Coronary artery (tissue), 2 donors: ENCODE measurements at places on chromosomes 6 and 20.

- no peak for DNase-seq
Observed at GRCh38 chr6:12293931-12294807, 4.0 kb downstream of the EDN1 start.

GRCh38 chr6:95923518-95923917, 92.3 kb upstream of the FUT9 start:
- no peak for DNase-seq

DNA sequence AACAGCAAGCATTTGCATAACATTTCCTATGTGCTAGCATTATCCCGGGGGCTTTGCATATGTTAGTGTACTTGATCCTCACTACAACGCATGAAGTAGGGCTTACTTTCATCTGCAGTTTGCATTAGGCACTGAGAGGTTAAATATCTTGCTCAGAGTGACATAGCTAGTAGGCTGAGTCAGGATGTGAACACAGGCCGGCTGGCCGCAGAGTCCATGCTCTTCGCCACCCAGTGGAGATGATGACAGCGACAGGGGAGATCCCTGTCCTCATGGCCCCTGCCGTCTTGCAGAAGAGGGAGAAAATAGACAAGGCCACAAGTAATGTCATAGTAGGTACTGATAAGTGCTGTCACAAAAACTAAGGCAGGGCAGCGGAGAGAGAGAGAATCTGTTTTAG, 46.9 kb downstream of the LYRM4 start:
- DNase-seq: no peak

- DNase-seq: no peak
Observed at GRCh38 chr20:37773291-37773826, 79.5 kb downstream of the CTNNBL1 start.

DNA sequence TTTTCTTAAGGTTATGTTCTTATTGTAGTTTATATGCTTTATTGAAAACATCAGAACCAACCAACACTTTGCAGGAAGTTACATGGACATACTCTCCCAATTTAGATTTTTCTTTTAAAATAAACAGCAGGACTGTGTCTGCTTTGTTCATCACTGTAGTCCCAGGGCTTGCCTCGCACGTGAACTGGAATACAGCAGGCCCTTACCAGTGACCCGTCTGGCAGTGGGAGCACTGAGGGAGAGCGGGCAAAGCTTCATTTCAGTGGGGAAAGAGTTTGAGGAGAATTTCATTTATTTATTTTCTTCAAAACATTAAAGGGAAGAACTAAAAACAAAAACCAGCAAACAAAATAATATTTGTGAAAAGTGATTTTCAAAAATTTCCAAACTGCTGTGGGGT, 230.8 kb downstream of the PAX1 start:
- no peak for DNase-seq

GRCh38 chr6:16227605-16228004, 10.8 kb upstream of the GMPR start:
- no peak for DNase-seq

GRCh38 chr20:18921291-18921690, 107.7 kb downstream of the SCP2D1 start:
- DNase-seq: no peak

GRCh38 chr6:155154158-155154830, 109.5 kb upstream of the CLDN20 start:
- DNase-seq: no peak

DNA sequence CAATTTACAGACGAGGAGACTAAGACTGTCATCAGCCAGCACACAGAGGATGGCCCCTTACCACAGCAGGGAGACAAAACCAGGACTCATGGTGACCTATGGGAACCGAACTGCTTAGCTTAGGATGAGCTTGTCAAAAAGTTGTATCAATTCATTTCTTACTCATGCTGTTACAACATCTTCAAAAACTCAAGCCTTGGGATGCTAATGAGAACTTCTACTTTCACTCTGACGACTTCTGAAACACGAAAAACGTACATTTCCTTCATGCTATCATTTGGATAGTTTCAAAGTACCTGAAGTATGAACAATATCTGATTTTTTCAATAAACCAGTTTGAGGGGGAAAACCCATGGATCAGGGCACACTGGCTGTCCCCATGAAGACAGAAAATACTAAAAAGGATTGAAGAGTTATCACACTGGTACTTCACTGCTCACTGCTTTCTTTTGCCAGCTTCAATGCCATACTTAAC, 31.9 kb downstream of the HIVEP2 start:
- no peak for DNase-seq

- DNase-seq: no peak
Observed at GRCh38 chr6:138724015-138724414, 49.6 kb upstream of the CCDC28A start.

- DNase-seq: no peak
Observed at GRCh38 chr6:15829156-15829555, 166.3 kb upstream of the DTNBP1 start.

DNA sequence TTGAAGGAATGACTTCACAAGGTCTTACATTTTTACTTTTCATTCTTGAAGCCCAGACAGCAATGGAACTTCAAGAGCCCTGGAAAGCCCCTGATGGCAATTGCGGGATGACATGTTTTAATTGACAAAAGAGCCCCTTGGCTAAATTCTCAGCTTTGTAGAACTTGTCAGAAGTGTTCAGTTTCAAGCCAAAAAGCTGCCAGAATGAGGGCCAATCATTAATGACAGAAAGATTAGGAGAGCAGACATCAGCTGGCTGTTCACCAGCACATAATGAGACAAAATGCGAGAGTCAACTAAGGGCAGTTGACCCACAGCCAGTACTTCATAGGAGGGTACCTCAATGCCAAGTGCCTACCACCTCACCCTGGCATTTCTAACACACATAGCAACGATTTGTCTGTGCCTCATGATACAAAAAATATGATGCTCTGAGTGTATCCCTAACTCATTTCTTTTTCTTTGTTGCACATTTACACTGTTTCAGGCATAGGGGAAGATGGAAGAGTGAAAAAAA, 243.1 kb downstream of the MYLK4 start:
- DNase-seq: no peak

DNA sequence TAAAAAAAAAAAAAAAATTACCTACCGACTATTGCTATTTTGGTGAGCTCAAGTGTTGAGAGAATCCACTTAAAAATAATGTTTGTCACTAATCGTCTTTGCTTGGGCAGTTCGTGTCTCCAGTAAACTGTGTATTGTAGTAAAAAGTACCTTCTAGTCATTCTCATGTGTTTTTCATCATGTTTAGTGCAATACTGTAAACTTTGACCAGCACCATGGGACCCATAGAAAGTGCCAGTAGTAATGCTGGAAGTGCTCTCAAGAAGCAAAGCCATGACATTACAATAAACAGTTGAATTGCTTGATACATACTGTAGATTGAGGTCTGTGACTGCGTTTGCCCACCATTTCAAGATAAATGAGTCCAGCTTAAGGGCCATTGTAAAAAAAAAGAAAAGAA, 395.2 kb downstream of the BCKDHB start:
- DNase-seq: no peak

DNA sequence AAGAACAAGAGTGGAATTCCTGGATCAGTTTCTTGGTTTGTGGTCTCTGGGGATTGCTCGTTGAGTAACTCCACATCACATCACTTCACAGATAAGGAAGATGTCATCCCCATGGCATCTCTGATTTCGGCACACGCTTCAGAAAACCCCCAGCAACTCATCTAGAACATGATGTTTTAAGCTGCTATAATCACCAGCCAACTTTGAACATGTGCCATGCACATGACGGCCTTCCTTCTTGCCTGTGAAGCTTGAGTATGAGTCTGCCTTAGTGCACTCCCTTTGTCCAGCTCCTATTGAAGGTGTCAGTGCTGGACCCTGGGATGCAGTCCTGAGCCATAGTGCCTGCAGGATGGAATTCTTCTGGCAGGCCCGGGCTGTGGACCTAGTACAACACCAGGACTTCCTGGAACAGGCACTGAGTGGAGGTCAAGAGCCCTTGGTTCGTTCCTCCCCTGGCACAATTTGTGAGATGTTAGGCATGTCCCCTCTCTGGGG, 231.5 kb upstream of the SUPT3H start:
- no peak for DNase-seq

DNA sequence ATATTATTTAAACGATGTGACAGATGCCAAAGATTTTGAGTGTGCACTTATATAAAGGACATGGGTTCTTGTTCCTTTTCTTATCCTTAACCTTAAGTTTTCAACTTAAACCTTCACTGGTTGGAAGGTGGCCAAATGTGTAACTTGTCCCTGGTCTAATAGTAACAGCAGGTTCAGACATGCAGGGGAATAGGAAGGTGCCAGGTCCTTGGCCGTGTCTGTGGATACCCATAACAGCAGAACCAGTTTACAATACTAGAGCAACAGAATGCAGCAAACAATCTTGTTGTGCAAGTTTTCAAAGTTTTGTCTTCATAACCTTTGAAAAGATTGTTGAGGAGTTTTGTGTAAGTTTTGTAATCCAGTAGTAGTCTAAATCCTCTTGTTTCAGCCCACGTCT, 4.4 kb downstream of the MYB start:
- DNase-seq: no peak

DNA sequence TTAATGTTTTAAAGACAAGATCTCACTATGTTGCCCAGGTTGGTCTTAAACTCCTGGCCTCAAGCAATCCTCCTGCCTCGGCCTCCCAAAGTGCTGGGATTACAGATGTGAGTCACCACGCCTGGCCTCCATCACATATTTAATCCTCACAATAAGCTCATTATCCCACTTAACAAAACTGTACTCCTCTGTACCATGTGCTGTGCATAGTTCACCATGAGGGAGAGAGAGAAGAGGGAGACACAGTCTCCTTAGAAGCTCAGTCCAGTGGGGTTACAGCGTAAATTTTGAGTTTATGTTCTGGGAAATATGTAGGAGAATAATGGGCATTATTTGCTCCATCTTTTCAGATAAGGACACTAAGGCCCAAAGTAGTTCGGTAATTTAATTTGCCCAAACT, 7.9 kb upstream of the CPNE5 start:
- no peak for DNase-seq

- DNase-seq: no peak
Observed at GRCh38 chr6:80245043-80245442, 138.6 kb downstream of the BCKDHB start.

DNA sequence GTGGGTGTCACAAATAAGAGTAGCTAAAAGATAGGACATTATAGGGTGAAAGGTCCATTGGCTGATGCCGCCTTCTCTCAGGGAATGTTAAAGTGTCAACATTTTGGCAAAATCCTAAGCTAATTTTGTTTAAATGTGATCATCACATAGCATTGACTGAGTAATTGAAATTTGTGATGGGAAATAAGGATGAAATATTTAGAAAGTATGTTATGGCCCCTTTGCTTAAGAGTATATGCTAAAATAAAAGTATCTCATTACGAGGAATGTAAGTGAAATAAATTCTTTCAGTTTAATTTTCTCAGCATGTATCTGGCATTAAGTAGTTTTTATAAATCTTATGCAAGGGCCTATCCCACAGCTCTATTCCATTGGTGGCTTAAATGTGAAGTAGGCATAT, 229.2 kb downstream of the PRL start:
- no peak for DNase-seq

GRCh38 chr6:10486215-10486614, 34.9 kb upstream of the GCNT2 start:
- no peak for DNase-seq

GRCh38 chr6:31897612-31898382, at the start of gene EHMT2:
Gene EHMT2, minus strand, starts transcription at chr6:31897698. Its CDS starts 21 bp downstream, at chr6:31897677.
- peak; percentile 87 for DNase-seq

- DNase-seq: peak; percentile 87
Observed at GRCh38 chr20:63955827-63956663, at the start of gene UCKL1. Gene UCKL1, minus strand, starts transcription at chr20:63956416. Its CDS starts 44 bp downstream, at chr20:63956372.

DNA sequence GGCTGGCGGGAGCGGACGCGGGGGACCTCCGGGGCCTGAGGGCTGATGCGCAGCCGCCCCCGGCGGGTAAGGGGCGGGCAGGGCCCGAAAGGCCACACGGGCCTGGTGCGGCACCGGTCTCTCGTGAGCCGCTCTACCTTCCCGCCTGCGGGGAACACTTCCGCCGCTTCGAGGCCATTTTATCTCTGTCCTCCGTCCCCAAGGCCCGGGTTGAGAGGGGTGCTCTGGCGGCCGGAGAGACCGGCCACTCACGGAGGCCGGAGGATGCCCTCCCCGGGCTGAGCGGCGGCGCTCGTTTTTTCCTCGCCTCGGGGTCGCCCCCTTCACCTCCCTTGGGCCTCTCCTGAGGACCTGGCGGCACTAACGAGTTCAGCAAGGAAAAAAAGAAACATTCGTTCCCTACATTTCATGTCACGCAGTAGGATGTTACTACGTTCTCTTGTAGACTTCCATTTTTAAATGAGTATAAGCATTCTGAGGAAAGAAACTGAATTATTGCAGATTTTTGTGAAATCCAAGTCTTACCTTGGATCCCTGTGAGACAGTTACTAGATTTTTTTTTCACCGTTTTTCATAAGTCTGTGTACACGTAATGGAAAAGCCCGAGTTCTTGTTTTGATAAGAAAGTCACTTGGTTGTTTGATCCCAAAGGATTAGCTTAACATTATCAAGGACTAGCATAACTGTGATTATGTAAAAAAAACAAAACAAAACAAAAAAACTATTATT, 575 bp downstream of the WTAP start:
- DNase-seq: no peak

DNA sequence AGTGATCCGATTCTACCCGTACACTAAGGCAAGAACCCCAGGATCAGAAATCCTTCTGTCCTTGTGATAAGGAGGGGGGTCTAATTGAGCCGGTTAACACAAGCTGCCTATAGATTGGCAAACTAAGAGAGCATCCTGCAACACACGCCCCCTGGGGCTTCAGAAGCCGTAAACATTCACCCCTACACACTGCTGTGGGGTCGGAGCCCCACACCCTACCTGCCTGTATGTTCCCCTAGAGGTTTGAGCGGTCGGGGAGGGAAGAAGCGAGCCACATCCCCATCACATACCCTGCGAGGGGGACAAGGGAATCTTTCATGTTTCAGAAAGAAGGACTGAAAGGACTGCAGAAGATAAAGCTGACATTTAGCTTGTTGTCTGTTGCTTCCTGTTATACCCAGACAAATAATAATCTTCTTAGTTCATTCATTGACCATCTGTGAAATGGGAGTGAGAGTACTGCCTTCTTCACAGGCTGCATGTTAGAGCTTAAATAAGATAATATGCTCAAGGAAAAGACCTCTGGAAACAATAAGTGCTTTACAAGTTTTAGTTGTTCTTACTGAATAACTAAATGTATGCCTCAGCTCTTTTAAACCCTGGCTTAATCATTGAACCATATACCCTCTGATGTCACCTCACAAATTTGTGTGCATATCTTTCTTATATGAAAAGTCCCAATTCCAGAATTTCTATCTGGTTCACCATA, 74.2 kb upstream of the RNF217 start:
- DNase-seq: no peak

- no peak for DNase-seq
Observed at GRCh38 chr6:19181211-19181610, 656.0 kb upstream of the ID4 start.
